ENCODE measurements at places on chromosomes 3 and 15.
A peak's percentile ranks its signal among the peaks of the same experiment; 100 is the strongest.

GRCh38 chr3:163422671-163423070 lies 1655.6 kb downstream of the SI start:
- no peak for DNase-seq

- no peak for DNase-seq
Observed at GRCh38 chr3:13104511-13104910, 31.3 kb upstream of the IQSEC1 start.

- no peak for DNase-seq
Observed at GRCh38 chr3:128550113-128550440, 57.1 kb upstream of the GATA2 start.

DNA sequence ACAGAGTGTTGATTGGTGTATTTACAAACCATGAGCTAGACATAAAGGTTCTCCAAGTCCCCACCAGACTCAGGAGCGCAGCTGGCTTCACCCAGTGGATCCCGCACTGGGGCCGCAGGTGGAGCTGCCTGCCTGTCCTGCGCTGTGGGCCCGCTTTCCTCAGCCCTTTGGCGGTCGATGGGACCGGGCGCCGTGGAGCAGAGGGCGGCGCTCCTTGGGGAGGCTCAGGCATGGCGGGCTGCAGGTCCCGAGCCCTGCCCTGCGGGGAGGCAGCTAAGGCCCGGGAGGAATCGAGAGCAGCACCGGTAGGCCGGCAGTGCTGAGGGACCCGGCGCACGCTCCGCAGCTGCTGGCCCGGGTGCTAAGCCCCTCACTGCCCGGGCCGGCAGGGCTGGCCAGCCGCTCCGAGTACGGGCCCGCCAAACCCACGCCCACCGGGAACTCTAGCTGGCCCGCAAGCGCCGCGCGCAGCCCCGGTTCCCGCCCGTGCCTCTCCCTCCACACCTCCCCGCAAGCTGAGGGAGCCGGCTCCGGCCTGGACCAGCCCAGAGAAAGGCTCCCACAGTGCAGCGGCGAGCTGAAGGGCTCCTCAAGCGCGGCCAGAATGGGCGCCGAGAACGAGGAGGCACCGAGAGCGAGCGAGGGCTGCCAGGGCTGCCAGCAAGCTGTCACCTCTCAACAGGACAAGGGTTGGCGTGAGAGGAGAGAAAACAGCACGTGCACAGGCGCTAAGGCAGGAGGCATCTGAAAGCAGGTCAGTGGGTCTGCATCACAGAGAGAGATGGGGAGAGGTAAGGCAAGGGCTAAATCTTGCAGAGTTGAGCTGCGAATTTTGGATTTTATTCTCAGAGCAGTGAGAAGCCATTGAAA lies 5.9 kb upstream of the EPB42 start:
- no peak for DNase-seq

- peak; percentile 87 for DNase-seq
Observed at GRCh38 chr3:64489361-64490044, 198.3 kb downstream of the ADAMTS9 start.

DNA sequence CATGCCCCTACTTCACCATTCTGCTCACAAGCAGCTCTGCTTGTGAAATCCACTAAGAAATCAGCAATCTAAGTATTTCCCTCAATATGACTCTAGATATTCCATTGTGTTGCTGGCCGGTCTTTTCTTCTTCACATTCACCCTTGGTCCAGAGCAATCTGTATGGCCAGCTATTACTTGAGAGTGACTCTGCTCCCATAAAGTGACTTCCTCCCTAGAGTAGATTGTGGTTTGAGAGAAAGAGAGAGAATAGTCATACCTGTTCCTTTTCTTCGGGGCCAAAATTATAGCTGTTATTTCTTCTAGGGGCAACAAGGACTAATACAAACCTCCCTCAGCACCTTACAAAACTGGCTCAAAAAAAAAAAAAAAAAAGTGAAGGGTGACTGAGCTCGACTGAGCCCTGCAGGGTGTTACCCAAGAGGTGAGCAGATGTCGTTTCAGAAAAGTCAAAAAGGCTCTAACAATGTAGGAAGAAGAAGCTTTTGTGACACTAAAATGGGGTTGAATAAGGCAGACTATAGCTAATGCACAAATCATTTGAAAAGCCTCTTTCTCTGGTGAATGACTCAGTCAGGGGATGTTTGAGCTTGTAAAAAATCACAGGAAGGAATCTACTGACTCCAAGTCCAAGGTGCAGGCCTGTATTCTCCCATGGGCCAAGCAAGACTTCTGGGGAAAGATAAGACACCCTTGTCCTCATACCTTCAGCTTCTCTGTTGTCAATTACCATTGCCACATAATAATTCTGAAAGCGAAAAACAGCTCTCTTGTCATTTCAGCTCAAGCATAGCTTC lies 161.0 kb upstream of the SLC24A5 start:
- no peak for DNase-seq

DNA sequence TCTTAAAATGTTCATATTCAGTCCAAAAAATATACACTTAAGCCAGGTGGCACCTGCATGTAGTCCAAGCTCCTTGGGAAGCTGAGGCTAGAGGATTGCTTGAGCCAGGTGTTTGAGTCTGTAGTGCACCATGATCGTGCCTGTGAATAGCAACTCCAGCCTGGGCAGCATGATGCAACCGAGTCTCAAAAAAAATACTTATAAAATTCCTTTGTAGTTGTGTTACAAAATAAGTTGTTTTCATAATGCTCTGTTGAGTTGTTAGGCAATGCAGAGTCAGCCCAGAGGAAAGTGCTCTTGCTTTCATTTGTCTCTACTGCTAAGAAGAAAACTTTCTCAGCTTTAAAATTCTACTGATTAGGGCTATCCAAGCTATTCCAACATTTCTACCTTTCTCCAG lies 442.8 kb upstream of the ARRDC4 start:
- DNase-seq, result no peak

- no peak for DNase-seq
Observed at GRCh38 chr3:149820183-149820582, 7.2 kb downstream of the RNF13 start.

DNA sequence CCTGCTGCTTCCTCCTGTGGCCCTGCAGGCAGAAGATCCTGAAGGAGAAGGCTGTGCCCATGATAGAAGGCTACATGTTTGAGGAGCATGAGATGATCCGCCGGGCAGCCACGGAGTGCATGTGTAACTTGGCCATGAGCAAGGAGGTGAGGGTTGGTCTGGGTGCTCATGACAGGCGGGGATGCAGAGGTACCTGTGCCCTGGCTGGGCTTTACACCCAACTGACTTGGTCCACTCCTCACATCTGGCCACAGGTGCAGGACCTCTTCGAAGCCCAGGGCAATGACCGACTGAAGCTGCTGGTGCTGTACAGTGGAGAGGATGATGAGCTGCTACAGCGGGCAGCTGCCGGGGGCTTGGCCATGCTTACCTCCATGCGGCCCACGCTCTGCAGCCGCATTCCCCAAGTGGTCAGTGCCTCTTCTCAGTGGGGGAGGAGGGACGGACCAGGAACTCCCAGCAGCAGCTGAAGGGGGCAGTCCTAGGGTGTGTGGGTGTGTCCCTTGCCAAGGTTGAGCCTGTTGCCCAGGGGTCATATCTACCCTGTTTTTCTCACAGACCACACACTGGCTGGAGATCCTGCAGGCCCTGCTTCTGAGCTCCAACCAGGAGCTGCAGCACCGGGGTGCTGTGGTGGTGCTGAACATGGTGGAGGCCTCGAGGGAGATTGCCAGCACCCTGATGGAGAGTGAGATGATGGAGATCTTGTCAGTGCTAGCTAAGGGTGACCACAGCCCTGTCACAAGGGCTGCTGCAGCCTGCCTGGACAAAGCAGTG lies 1.6 kb upstream of the RCCD1 start:
- DNase-seq, result no peak

DNA sequence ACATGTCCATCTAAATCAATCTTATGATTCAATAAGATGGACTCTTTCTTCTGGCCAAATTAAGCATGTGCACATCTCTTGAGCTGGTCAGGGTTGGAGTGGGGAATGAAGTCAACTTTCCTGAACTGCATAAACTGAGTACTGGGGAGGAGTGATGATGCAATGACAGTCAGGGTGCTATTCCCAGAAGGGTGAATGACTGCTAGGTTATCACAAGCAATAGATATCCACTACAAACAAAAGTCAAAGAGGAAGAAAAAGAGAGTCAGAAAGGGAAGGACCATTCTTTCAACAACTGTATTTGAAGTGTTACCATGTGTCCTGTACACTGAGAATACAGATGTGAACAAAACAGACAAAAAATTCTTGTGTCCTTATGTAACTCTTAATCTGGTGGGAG lies 70.0 kb downstream of the ALCAM start:
- no peak for DNase-seq

GRCh38 chr3:65322910-65323309 lies 635.1 kb upstream of the ADAMTS9 start:
- DNase-seq, result no peak

DNA sequence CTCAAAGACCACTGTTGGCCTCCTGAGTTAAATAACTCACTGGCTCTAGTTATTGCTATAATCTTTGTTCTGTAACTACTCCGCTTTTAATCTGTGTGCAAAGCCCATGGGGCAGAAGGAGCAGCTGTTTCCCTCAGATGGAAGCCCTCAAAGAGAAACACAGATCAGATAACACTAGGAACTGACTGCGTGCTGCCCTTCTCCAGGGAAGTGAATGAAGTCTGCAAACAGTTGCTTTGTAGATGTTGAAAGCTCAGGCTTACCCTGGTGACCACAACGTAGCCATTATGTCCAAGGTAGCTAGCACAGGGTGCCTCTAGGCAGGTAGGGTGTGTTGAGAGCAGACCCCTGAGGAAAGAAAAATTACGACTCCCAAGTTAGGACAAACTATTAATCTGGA lies 152.3 kb upstream of the STAC start:
- DNase-seq, result no peak

DNA sequence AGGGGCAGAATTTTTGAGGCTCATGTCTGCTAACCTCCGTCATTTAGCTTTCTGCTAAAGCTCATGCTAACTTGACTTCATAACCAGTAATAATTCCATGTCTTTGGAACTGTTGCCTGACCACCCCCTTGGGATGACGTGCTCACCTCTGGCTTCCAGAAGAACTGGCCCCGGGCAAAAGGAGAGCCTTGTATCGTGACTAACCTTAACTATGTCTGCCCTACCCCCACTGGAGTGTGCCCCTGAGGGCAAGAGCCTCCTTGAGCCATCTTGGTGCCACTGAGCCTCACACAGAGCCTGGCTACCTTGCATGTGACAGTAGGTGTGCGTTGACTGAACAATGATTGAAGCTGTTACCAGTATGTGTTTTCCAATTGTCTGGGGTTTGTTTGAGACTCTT lies 4.7 kb downstream of the LRRK1 start:
- no peak for DNase-seq

DNA sequence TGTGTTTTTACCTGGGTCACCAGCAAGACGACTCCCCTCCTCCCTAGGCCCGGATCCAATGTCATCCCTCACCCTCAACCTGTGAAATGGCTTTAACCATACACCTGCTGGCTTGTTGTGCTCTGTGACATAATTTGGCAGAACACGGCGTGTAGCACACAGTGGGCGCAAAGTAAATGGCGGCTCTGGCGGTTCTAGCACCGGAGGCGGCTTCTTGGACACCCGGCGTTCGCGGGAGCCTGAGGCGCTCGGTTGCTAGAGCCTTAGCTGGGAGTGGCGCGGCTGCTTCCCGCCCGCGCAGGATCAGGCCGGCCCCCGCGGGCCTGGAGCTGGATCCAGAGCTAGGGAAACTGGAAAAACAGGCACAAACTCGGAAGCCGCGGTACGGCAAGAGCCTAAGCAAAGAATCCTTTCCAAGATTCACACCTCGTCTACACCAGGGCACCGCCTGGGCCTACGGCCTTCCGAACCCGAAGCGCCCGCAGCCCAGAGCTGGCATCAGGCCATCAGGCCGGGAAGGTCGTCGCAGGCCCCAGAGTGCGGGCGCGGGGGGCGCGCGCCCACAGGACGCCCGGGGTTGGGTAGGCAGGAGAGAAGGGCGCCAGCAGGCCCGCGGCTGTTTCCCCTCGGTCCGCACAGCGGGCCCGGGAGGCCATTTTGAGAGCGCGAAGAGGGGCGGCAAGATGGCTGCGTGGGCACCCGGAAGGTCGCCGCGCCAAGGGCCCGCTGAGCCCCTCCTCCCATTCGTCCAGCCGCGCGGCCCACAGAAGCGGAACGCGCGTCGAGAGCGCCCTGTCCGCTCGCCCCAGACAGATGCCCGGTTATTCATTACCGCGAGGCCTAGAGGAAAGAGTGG lies 43.9 kb upstream of the POLG start:
- no peak for DNase-seq

- DNase-seq, result no peak
Observed at GRCh38 chr15:77414789-77415442, 5.0 kb downstream of the PEAK1 start.

GRCh38 chr15:40543082-40543481 lies 21.8 kb downstream of the CCDC32 start:
- no peak for DNase-seq

DNA sequence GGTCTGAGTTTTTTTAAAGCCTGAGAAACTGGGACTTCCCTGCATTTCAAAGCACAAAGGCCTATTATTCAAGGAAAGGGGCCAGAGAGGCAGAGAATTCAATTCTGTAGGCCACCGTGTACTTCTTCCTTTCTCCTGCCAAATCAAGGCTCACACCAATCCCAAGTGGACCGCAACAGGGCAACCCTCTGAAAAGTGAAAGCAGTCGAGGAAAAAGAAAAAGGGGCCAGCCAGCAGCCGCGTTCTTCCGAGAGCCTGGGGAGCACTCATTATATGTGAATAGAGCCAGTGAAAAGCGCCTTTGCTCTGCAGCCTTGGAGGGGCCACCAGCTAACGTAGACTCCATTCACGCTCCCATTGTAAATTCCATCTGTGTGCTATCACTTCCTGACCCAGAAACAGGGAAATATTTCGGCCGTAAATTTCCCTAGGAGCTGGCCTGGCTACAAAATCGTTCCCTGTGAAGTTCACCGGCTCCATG lies 45.9 kb upstream of the THUMPD3 start:
- peak; percentile 69 for DNase-seq

- no peak for DNase-seq
Observed at GRCh38 chr3:58829321-58830000, 162.9 kb upstream of the FAM3D start.
